NCI-H1436 treated with DMSO at 0.1 percent for 48 hours (cell line): ENCODE measurements at places on chromosomes 1 and 21.

GRCh38 chr1:88780485-88780884, 96.4 kb downstream of the PKN2 start:
- no peak for DNase-seq

- DNase-seq, result no peak
Measured at GRCh38 chr1:154353460-154353904, 28.2 kb downstream of the ATP8B2 start.

DNA sequence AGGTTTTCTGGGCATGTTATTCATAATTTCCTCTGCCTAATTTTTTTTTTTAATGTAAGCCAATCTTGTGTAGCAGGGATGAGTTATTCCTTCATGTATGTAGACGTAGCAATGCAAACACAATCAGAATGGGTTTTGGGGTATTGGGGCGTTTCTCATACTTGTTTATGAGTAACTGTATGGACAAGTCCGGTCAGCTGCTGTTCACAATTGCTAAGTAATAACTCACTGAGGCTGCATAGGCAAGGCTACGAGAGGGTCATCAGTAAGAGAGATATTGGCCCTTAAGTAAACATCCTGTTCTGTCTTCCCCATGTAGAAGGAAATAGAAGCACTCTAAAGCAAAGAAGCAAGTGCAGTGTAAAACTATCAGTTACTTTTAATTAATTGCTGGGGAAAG, 9.5 kb upstream of the TARS2 start:
- DNase-seq, result no peak

- no peak for DNase-seq
Measured at GRCh38 chr21:27406300-27407009, 439.6 kb upstream of the ADAMTS5 start.

DNA sequence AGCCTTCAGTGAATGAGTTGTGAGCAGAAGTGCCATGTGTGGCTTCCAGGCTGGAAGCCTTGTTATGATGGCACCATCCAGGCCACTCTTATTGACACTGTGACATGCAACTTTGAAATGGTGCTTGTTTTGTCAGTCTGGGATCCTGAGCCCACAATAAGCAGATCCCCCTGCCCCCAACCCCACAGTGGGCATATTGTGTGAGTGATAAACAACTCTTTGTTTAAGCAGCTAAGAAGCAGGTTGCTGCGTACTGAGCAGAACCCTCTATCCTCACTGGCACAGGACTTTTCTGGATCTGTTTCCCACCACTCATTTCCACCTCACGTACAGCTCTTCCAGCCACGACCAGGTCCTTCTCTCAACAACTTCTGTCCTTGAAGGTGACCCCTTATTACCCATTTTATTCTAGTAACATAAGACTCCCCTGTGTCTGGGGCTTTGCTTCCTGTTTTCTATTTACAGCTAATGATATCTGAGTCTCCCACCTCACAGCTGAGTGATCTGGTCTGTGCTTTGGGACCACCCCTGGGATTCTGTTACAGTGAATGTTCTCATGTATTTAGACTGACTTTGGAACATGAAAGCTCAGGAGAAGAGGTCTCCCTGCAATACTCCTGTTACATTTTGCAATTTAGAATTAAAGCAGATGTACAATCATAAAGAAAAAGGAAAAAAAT, 375.5 kb downstream of the PCP4 start:
- no peak for DNase-seq
